ENCODE measurements at places on chromosomes 4 and X. TPM values are rescaled to one million over a fixed set of nuclear protein-coding genes. Genes with fewer than 3 reads are reported as not detected.

The DSPP gene
- total RNA-seq = not detected

The PDHA2 gene
- not detected for total RNA-seq

The KLHL4 gene
- 1.2 TPM for total RNA-seq

The UGDH gene
- total RNA-seq = 277 TPM

The TMEM31 gene
- total RNA-seq = not detected

The WWC2 gene
- total RNA-seq = 35.1 TPM

The TMEM271 gene
- not detected for total RNA-seq

The CHRNA9 gene
- 0.36 TPM for total RNA-seq

- no peak for DNase-seq
- no peak overlapping the region for H3K27ac ChIP-seq
- H3K4me1 ChIP-seq = peaks cover 6% of the 10 kb centered on the region
These were observed 61.1 kb downstream of the FBXO8 start for GRCh38 chr4:174222266-174222872.

GRCh38 chr4:74948236-74948635 is 15.3 kb downstream of the PARM1 start:
- no peaks in the 10 kb centered on the region for H3K27me3 ChIP-seq
- H3K27ac ChIP-seq = no peak overlapping the region
- H3K4me1 ChIP-seq = no peaks in the 10 kb centered on the region
- no peaks in the 10 kb centered on the region for H3K36me3 ChIP-seq
- no peak for DNase-seq
- H3K4me3 ChIP-seq = no peak overlapping the region

DNA sequence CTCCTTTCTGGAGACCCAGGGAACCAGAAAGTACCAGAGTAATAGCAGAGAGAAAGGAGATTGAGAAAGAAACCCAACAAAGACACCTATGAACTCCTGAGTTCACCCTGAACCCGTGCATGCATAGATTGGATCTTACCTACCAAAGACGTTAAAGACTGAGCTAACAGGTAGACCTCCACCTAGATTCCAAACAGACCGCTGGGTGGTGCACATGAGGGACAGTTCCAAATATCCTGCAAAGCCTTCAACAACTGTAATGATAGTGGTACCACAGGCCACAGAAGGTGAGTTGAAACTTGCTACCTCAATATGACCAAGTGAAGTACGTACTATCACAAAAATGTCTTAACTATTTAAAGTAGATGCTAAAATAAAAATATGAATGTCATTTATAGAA is 34.0 kb upstream of the NR0B1 start:
- no peak overlapping the region for H3K27ac ChIP-seq
- no peaks in the 10 kb centered on the region for H3K36me3 ChIP-seq
- H3K27me3 ChIP-seq = no peaks in the 10 kb centered on the region
- H3K4me1 ChIP-seq = no peaks in the 10 kb centered on the region
- no peak for DNase-seq

- no peaks in the 10 kb centered on the region for H3K36me3 ChIP-seq
- no peaks in the 10 kb centered on the region for H3K4me1 ChIP-seq
- no peaks in the 10 kb centered on the region for H3K27me3 ChIP-seq
These were observed 48.0 kb downstream of the SORCS2 start for GRCh38 chr4:7240306-7240705.

DNA sequence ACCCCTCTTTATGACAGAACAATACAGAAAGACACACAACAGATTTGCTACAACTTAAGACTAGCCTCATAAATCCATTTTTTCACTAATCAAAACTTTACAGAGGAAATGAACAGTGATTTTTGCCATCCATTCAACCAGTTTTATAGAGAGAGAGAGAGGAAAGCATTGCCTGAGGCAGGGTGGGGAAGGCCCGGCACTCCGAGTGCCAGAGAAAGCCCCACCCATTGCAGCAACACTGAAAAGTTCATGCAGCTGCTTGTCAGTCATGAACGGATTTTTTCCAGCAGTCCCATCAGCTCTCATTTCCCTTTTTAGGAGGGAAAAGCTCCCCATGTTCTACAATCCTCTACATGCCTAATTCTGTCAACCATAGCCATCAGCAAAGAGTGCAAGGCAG is 236.9 kb downstream of the CHIC1 start:
- DNase-seq = no peak
- H3K27ac ChIP-seq = no peak overlapping the region
- H3K4me3 ChIP-seq = no peak overlapping the region
- H3K4me1 ChIP-seq = no peaks in the 10 kb centered on the region
- H3K27me3 ChIP-seq = peaks cover 13% of the 10 kb centered on the region
- no peaks in the 10 kb centered on the region for H3K36me3 ChIP-seq

GRCh38 chr4:168164915-168165548 is 72.7 kb downstream of the ANXA10 start:
- no peak for DNase-seq
- H3K27me3 ChIP-seq = no peaks in the 10 kb centered on the region
- H3K4me1 ChIP-seq = no peaks in the 10 kb centered on the region
- no peaks in the 10 kb centered on the region for H3K36me3 ChIP-seq
- H3K27ac ChIP-seq = no peak overlapping the region

- no peaks in the 10 kb centered on the region for H3K36me3 ChIP-seq
- H3K27ac ChIP-seq = no peak overlapping the region
- H3K27me3 ChIP-seq = no peaks in the 10 kb centered on the region
- no peak overlapping the region for H3K4me3 ChIP-seq
- peaks cover 11% of the 10 kb centered on the region for H3K4me1 ChIP-seq
These were observed 117.0 kb downstream of the ADAM29 start for GRCh38 chr4:175034986-175035705.

GRCh38 chr4:149980941-149981340 is 97.3 kb upstream of the DCLK2 start:
- H3K27ac ChIP-seq = no peak overlapping the region
- DNase-seq = no peak
- H3K4me1 ChIP-seq = no peaks in the 10 kb centered on the region
- no peaks in the 10 kb centered on the region for H3K27me3 ChIP-seq
- H3K36me3 ChIP-seq = no peaks in the 10 kb centered on the region

DNA sequence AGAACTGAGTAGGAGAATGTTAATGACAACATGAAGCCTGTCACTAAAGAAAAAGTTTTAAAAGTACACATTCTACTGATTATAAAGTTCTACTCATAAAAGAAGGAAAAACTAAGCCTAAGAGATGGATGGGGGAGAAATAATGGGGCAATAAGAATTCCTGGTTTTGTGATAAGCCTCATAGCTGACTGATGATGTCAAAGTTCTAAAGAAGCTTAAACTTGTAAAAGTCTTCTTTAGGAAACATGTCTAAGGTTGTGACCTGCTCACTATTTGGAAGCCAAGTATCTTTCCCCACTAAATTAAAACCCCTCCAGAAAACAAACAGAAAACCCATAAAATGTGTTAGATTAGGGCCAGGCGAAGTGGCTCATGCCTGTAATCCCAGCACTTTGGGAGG is 232.9 kb upstream of the GIMD1 start:
- no peak overlapping the region for H3K27ac ChIP-seq
- H3K36me3 ChIP-seq = no peaks in the 10 kb centered on the region
- no peak for DNase-seq
- no peak overlapping the region for H3K4me3 ChIP-seq

GRCh38 chr4:24544208-24544988 is 40.0 kb downstream of the DHX15 start:
- peaks cover 41% of the 10 kb centered on the region for H3K36me3 ChIP-seq
- H3K4me3 ChIP-seq = no peak overlapping the region
- DNase-seq = no peak
- H3K27me3 ChIP-seq = no peaks in the 10 kb centered on the region
- no peaks in the 10 kb centered on the region for H3K4me1 ChIP-seq

DNA sequence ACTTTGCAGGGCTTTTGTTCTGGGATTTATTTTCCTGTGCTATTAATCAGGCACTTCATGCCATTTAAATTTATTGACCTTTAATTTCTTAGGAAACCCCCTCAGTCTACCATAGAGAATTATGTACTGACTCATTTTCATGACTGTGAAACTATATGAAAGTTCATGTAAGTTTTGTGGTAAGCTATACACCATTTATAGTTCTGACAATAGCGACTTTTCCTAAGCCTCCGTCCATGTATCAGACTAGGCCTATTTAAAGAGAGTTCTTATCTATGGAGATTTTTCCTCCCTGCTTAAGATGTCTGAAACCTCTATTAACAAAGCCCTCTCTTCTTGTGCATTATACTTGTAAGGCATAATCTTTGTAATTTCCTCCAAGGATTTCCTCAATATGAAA is 111.6 kb downstream of the AFF2 start:
- H3K4me1 ChIP-seq = no peaks in the 10 kb centered on the region
- no peak overlapping the region for H3K4me3 ChIP-seq
- H3K27ac ChIP-seq = no peak overlapping the region
- DNase-seq = no peak
- H3K27me3 ChIP-seq = no peaks in the 10 kb centered on the region

- H3K4me3 ChIP-seq = peak overlapping the region; percentile 61
- DNase-seq = peak; percentile 95
- peaks cover 15% of the 10 kb centered on the region for H3K4me1 ChIP-seq
These were observed 9.6 kb downstream of the SLC25A5 start for GRCh38 chrX:119477812-119478232.

DNA sequence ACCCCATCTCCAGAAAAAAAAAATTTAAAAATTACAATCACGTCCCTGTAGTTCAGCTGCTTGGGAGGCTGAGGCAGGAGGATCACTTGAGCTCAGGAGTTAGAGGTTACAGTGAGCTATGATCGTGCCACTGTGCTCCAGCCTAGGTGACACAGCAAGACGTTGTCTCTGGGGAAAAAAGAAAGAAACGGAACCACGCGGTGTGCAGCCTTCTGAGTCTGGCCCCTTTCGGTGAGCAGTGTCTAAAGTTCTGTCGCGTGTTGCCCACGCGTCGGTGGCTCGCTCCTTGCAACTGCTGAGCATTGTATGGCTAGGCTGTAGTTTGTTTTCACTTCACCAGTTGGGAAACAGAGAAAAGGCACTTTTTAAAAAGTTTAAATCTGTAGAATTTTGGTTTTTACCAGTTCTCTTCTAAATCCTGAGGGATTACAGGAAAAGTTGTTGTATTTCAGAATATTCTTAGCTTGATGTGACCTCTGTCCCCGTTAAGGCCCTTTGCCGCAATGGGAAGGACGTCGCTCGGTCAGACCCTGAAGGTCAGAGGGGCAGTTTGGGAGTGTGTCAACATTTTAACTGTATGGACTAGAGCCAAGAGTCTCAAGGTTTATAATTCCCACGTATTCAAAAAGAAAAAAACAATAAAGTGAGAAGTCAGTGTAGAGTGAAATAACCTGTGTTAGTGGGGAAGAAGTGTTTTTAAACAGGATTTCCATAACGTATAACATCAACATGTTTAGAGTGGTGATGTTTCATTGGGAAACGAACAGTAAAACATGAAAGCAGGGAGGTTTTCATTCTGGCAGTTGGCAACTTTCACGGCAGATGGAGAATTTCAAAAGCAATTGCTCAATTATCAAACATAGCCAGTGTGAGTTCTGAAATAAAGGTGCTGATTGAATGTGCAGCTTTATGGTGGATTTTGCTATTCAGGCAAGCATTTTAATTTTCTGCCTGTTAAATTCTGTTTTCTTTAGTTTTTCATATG is 45.8 kb upstream of the MSANTD1 start:
- H3K27me3 ChIP-seq = no peaks in the 10 kb centered on the region
- H3K4me3 ChIP-seq = no peak overlapping the region
- DNase-seq = no peak
- H3K4me1 ChIP-seq = peaks cover 6% of the 10 kb centered on the region
